ENCODE measurements at places on chromosomes 3 and 15.

DNA sequence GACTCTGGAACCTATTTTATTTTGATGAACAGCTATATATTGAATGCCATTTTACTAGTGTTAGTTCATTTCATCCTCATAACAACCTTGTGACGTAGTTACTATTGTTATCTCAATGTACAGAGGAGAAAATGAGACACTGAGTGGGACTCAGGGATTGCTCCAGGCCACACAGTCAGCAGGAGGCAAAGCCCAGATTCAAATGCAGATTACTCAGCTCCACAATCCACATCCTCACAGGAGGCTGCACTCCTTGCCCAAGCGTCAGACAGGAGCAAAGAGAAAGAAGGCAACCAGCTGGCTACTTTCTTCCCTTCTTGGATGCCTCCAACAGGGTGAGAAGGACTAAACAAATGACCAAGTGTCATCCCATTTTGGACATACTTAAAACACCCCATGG lies 92.0 kb upstream of the CCDC54 start:
- no peak for DNase-seq

- DNase-seq: no peak
These were observed 268.9 kb upstream of the RBMS3 start for GRCh38 chr3:29011966-29012365.

DNA sequence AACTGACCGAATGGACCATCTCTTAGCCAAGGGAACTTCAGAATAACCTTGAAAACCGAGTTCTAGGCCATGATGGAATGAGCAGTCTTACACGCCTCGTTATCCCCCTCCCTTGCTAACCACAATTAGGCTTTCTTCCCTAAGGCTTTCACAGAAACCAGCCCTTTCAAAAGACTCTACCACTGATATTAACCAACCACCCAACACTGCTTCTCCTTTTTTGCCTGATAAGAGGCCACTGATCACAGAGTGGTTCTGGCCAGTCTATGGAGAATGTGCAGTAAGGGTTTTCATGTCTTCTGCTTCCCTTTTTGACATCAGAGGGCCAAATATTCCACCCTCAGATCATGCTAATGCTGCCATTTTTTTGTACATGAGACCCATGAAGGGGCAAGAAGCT lies 59.3 kb downstream of the MCF2L2 start:
- no peak for DNase-seq

DNA sequence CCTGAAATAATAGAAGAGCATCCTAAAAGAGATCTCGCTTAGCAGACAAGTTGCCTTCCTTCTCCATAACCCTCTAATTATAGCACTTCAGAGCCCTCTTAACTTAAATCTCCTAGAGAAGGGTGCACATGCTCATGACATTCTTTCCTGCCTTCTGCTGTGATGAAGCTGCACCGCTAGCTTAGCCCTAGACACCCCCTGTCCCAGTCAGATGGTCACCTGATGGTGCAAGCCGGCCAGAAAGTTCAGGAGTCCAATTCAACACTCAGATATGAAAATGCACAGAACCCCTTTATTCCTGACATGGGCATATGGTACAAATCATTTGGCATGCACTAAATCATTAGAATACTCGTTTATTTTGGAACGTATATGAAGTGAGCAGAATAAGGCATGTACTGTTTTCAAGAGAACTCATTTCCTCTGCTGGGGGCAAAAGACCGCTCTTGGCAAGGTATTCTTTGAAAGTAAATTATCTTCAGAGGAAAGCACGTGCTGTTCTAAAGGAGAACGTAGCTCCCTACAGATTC lies 420.4 kb upstream of the PROK2 start:
- no peak for DNase-seq

DNA sequence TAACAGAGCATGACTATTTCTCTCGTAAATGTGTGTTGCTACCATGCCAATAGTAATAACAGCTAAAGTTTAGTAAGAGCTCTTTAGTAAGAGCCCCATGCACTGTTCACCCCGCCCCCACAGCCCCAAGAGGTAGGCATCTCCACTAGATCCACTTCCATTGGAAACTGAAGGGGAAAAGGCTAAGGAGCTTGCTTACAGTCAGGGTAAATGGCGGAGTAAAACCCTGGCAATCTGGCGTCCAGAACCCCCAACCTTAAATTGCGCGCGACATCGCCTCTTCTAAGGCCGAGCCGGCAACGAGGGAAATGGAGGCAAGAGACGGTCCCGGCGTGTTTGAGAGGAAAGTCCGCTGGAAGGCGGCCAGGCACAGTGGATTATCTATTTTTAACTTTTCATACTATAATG lies 654 bp upstream of the C3orf38 start:
- no peak for DNase-seq

GRCh38 chr3:50369012-50369670 lies 9.8 kb upstream of the TMEM115 start:
- DNase-seq: no peak

DNA sequence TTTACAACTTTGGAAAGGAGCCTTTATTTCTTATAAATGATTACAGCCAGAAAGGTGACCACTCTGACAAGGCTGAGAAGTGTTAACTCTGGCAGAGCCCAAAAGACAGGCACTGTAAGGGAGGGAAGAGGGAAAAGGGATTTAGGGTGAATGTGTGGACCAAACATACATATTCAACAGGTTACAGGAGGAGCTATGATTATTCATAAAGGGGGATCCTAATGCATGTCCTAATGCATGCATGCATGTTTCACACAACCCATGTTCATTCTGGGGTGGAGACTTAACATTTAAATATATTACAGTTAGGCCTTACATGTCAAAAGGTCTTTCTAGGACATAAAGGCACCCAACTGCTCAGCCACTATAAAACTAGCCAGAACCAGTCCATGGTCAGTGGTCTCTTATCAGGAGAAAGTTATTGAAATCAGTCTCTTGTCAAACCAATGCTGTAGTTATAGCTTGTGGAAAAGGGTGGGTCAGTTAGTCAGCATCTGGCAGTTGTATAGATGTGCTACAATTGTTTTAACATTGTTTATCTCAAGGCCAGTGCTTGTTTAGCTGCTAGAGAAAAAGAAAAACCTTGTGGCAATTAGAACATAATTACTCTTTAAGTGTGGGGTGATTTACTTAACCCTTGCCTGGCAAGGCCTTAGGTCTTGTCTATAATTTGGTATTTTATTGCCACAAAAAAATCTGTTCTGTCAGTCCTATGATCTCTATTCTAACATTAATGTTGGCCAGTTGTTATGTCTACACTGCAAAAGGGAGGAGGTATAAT lies 77.5 kb downstream of the RAD18 start:
- no peak for DNase-seq

GRCh38 chr3:88986834-88987233 lies 120.6 kb upstream of the EPHA3 start:
- no peak for DNase-seq

DNA sequence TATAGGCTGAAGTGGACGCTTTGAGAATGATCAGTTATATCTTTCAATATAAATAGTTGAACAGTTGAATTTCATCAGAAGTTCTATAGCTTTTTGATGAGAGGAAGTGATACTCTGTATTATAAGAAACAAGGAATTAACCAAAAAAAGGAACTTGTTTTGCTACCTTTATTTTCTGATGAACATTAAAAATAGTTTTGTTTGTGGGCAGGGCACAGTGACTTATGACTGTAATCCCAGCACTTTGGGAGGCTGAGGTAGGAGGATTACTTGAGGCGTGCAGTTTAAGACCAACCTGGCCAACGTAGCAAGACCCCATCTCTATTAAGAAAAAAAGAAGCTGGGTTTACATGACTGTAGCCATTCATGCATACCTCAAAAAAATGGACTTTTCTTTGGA lies 16.7 kb downstream of the BLOC1S6 start:
- DNase-seq: no peak

DNA sequence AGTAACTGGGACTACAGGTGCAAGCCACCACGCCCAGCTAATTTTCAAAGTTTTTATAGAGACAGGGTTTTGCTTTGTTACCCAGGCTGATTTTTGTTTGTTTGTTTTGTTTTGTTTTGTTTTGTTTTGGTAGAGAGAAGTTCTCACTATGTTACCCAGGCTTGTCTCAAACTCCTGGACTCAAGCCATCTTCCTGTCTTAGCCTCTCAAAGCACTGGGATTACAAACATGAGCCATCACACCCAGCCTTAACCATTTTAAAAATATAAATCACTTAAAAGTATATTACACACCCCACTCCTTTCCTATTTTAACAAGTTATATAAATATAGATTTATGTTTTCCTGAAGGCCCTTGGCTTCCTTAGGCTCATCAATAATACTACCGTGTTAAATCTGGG lies 6.5 kb upstream of the DYNC1LI1 start:
- no peak for DNase-seq

GRCh38 chr3:54634122-54634469 lies 293.8 kb downstream of the LRTM1 start:
- DNase-seq: no peak

DNA sequence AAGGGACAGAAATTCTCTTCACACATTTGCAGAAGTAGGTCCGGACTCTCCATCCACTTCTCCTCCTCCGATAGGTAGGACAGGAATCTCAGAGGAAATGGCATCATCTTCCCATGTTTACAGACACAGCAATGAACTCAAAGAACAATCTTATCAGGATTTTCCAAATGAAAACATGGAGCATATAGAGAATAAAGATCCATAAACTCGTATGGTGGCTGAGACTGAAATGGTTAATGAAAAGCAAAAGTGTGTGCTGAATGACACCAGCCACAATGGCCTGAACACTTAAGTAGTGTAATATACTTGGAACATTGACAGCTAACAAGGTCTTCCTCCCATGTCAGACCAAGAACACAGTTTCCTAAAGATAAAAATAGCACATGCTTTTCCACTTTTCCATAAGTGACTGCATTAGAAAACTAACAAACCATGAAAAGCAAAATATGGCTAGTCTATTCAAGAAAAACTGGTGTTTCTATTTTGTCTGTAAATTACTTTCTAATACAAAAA lies 5.8 kb downstream of the CCRL2 start:
- DNase-seq: no peak

All from central memory CD8-positive, alpha-beta T cell (primary cell).